NCI-H1694 treated with DMSO at 0.1 percent for 48 hours (cell line): ENCODE measurements at places on chromosomes 11 and 22.
A peak's percentile ranks its signal among the peaks of the same experiment; 100 is the strongest.

DNA sequence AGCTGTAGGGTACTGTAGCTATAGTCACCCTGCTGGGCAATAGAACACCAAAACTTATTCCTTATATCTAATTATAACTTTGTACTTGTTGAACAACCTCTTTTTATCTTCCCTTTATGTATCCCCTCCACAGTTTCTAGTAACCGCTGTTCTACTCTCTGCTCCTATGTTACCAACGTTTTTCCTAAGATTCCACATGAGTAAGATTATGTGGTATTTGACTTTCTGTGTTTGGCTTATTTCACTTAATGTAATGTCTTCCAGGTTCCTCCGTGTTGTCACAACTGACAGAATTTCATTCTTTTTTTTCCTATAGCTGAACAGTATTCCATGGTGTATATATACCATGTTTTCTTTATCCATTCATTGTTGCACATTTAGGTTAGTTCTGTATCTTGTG lies 258.4 kb downstream of the DYNC2H1 start:
- no peak for DNase-seq

GRCh38 chr22:25953919-25954318 lies 211.9 kb downstream of the MYO18B start:
- DNase-seq: no peak

- DNase-seq: no peak
Observed at GRCh38 chr11:126313826-126314225, 10.0 kb downstream of the DCPS start.

DNA sequence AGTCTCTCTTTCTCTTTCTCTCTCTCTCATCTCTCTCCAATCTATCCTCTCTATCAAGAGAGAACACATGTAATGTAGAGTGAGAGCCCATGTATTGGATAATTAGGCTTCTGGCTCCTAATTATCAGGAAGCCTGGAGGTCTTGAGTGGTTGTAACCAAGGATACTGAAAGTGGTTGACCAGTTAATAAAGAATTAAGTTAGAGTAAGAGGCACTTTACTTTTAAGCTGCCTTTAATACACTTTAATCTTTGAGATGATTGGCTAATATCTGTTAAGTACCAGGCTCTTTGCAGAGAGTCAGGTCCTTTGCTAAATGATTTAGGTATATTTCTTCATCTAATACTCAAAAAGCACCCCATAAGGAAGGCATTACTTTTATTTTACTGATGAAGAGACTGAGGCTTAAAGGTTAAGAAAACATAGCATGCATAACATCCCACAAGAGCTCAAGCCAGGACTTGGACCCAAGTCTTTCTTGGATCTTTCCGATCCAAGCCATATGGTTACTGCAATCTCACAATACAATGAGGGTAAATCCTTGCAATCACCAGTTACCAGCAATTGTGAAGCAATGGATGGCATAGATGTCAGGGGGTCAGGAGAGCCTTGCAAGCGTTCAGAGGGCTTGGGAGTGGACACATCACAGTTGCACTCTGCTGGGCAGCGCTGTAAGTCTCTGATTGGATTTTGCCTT lies 22.1 kb downstream of the CD44 start:
- no peak for DNase-seq

- DNase-seq: no peak
Observed at GRCh38 chr22:27431896-27432295, 369.7 kb downstream of the MN1 start.

DNA sequence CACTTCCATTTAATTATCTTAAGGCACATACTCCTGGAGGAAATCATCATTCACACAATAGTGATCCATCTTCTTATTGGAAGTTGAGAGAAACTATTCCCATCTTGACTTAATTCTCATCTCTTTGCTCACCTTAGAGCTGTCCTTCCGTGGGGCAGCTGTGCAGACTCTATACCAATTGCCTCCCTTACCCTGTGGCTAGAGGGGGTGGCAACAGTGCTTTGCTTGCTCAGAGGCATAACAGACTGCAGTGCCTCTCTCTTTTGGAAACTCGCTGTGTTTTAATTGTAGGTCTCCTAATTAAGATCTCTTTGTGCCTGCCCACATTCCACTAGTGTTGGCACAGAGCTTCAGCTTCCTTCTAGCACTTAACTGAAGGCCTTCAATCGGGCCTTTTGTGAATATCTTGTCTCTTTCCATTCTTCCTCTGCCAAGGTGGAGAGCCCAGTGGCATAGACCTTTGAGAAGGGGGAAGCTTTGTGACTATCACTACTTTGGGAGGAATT lies 5.5 kb downstream of the KMT2A start:
- DNase-seq: no peak

DNA sequence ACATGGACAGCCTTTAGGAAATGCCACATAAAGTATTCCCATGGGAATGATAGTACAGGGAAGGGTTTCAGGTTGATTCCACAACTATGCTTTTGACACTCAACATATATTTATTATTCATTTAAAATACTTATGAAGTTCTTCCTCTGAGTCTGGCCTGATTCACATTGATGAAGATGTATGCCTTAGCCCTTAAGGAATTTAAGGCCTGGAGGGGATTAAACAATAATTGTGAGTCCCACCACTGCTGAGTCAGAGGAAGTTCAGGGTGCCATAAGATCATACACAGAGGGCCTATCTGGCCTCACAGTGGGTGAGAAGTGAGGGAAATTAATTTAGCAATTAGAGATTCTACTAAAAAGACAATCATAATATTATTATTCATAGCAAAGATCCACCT lies 161.1 kb upstream of the SNX19 start:
- DNase-seq: no peak

DNA sequence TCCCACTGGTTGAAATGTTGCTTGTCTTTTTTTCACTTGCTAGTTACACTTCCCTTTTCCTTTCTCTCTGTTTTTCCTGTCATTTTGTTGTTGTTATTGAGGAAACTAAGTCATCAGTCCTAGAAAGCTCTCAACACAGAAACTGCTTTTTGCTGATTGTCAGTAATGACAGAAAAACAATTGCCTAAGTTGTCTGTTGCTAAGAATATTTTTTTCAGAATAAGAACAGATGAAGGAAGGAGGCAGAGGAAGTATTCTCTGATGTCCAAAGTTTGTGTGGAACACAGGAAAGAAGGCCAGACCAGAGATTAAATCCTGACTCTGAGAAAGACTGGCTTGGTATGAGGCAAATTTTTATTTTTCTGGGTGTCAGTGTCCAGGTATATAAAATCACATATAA lies 163.3 kb downstream of the CASP12 start:
- no peak for DNase-seq

DNA sequence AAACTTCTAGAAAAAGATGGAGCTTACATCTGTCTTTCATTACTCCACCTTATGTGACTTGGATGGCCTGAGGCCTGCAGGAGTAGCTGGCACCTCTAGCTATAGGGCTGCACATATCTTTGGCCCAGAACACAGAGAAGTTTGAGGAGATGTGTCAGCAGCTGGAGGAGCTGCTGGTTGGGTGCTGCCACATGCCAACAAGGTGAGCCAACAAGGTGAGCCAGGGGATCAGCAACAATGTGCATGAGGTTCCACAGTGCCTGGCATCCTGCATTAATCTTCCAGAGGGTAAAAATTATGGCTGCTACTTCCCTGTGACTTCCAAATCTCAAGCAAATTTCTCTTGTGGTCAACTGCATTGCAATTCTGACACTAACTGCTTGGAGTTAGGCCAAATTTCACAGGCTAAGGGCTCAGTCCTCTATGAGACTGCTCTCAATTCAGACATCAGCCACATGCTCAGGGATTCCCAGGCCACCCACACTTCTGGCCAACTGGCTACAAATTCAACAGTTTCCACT lies 16.0 kb downstream of the RBM7 start:
- no peak for DNase-seq

DNA sequence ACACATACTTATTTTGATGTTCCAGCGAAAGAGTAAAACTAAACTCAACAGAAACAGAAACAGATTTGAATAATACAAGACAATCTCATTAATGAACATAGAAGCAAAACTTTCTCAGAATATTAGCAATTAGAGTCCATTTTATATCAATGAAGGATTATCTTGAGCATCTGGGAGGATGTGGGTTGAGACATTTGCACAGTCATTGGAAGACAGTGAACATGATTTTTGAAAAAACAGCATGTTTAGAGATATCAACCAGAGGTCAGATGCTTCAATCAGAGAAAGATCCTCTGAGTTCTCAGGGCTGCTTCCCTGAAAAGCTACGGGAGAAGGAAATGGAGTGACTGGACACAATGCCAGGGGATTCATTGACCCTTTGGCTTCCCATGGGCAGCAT lies 35.9 kb upstream of the VPREB1 start:
- DNase-seq: no peak

- DNase-seq: no peak
Observed at GRCh38 chr11:105857728-105858127, 164.3 kb downstream of the MSANTD4 start.

GRCh38 chr11:86805873-86806310 lies 5.5 kb downstream of the PRSS23 start:
- DNase-seq: no peak

DNA sequence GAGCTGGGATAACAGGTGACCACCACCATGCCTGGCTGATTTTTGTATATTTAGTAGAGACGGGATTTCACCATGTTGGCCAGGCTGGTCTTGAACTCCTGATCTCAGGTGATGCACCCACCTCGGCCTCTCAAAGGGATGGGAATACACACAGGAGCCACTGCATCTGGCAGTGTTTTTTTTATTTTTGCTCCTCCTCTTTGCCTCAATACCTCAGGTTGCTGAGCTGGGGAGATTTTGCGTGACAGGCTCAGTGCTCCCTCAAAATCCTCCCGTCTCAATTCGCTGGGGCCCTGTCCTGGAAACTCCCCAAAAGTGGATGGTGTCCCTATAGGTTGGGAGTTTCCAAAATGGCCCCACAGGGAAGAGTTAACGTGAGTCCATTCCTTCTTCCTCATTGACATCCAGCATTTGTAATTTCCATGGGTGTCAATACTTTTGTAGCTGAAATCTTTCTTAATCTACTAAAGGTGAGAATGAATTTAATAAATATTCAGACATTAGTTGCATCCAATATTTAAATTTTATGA lies 71.8 kb downstream of the GGTLC2 start:
- DNase-seq: no peak

GRCh38 chr11:73978576-73979086 lies 4.0 kb downstream of the UCP2 start:
- no peak for DNase-seq

DNA sequence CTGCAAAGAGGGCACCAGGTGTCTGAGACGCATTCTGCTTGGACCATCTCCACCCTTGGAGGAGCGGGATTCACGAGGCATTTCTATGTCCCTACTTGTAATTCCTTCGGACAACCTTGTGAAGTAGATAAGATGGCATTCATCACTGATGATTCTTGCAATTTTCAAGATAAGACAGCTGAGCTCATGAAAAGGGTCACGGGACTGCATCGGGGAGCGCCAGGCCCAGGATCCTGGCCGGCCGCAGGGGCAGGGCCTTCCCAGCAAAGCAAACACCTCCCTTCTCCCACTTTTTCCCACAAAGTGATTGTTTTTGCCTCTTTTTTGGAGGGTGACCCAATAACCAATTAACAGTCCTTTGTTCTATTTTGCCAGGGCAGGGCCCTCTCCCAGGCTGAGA lies 8.4 kb downstream of the LIF start:
- no peak for DNase-seq

DNA sequence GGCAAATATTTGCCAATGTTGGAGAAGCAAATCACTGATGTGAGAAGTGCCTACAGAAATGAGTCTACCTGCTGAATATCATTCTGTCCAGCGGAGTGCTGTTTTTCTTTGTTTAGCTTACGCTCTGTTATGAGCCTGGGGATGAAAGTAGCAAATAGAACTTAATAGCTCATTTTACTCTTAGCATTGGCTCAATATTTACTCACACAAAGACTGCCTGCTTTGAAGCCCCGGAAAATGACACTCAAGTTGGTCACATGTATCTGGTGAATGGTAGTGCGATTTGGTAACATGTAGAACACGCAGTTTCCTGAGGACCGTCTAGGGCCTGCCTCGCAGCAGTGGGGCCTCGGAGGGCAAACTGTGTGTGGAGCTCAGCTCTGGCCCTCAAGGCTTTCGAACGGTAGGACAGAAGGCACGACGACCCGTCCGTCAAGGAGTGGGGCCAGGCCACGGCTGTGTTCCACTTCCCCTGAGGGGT lies 38.9 kb downstream of the TBC1D22A start:
- DNase-seq: no peak

DNA sequence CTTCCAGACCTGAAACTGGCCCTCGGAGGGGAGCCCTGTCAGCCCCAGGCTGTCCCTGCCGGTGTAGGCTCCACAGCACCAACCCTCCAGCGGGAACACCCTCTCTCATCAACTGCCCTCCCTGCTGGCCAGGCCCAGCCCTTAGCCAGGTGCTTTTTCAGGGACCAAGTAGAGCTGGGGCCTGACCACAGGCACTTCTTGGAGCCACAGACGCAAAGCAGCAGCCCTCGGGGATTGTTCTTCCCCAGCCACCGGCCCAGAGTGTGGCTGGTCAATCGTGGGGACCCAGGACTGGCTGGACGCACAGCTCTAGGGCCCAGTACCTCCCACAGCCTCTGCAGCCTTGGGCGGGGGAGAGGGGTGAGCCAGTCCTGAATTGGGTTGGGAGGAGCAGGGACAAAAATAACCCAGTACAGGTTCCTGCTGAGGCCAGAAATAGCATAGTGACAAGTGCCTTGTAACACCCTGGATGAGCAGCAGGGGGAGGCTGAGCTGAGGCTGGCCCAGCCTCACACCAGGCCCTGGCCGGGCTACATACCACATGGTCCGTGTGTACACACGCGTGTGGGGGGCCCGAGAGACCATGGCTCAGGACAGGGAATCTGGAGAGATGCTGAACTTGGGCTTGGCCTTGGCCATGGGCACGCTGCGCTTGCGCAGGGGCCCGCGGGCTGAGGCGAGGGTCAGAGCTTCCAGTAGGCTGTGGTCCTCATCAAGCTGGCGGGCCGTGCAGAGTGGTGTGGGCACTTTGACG lies 2.0 kb downstream of the KCNJ11 start:
- DNase-seq: peak; percentile 34

- no peak for DNase-seq
Observed at GRCh38 chr11:68471360-68472340, 11.1 kb downstream of the PPP6R3 start.

GRCh38 chr11:84724256-84724655 lies 902.9 kb downstream of the DLG2 start:
- DNase-seq: no peak

DNA sequence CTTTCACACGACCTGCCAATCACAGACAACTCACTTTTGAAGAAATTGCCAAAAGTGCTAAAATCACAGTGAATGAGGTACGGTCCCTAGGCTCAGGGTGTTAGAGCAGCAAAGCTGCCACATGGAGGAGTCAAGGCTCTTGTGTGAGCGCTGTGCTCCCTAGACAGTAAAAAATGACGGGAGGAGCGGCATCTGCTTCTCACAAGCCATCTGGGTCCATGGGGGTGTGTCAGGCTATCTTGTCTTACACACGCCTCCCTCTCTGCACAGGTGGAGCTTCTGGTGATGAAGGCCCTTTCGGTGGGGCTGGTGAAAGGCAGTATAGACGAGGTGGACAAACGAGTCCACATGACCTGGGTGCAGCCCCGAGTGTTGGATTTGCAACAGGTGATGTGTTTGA lies 14.8 kb downstream of the PSMD13 start:
- no peak for DNase-seq
